ENCODE measurements at places on chromosomes 7 and 10. TPM values are rescaled to one million over a fixed set of nuclear protein-coding genes. Genes with fewer than 3 reads are reported as not detected.

GRCh38 chr7:155681663-155682062, 37.2 kb downstream of the RBM33 start:
- H3K4me1 ChIP-seq = peaks cover 6% of the 10 kb centered on the region
- no peak overlapping the region for H3K4me3 ChIP-seq
- H3K36me3 ChIP-seq = peaks cover 35% of the 10 kb centered on the region
- DNase-seq = no peak

DNA sequence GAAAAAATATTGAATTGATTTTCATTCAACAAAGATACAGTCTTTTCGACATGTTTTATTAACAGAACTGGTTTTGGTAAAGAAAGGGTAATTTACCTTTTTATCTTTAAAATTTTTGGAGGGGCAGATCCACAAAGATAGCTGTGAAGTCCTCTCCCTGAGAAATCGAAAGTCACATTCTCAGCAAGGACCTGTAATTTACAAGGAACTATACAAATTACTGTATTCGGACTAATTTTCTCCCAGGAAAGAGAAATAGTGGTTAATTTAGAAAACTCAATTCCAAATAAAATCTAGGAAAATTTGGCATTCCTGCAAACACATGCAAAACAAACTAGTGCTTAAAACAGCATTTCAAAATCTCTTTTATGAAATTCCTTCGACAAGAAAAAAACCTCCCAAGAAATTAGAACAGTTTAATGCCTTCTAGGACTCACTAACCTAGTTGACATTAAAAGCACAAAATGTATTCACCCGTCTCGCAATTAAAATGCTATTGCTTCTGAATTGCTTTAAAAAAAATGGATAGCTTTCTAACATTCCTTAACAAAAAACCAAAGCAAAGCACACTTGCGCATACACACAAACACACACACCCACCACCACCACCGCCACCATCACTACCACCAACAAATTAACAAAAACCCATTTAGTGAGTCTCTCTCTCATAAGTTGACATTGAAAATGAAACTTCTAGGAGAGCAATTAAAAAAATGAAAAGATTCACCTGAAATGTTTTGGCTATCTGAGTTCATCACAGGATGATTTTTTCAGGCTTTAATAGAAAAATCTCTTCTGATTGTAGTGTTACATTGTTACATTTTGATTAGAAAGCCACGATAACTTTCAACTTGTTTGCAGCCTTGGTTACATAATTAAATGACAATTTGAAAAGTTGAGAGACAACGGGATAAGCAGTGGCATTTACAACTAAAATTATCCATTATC, 4.0 kb upstream of the NKX2-3 start:
- H3K27me3 ChIP-seq = no peaks in the 10 kb centered on the region
- peaks cover 11% of the 10 kb centered on the region for H3K4me1 ChIP-seq
- DNase-seq = no peak
- H3K36me3 ChIP-seq = no peaks in the 10 kb centered on the region
- no peak overlapping the region for H3K4me3 ChIP-seq

Gene SEMA3E
- polyA plus RNA-seq = 0.04 TPM

Gene MKX
- polyA plus RNA-seq = 0.01 TPM

Gene DNAJB12
- 22.5 TPM for polyA plus RNA-seq

Gene PAPSS2
- 2.8 TPM for polyA plus RNA-seq
